ENCODE measurements at places on chromosomes 1 and 21. TPM values are rescaled to one million over a fixed set of nuclear protein-coding genes. Genes with fewer than 3 reads are reported as not detected.

Gene GPR25
- total RNA-seq, result not detected

Gene EFNA3
- 23.5 TPM for total RNA-seq

Gene NID1
- 11.1 TPM for total RNA-seq

Gene CKS1B
- 390 TPM for total RNA-seq

Gene GLIS1
- 2.6 TPM for total RNA-seq

Gene KRTAP19-3
- not detected for total RNA-seq

Gene SH3BGR
- 0.40 TPM for total RNA-seq

Measured in PC-3 (cell line).